ENCODE measurements at places on chromosomes 12 and 14.

- DNase-seq = no peak
Measured at GRCh38 chr12:91769736-91770135, 375.9 kb downstream of the BTG1 start.

- DNase-seq = no peak
Measured at GRCh38 chr14:56125772-56126636, 7.8 kb downstream of the PELI2 start.

- no peak for DNase-seq
Measured at GRCh38 chr12:48973941-48974673, 2.6 kb upstream of the WNT10B start.

GRCh38 chr14:22915886-22916521, 2.9 kb downstream of the RBM23 start:
- no peak for DNase-seq

DNA sequence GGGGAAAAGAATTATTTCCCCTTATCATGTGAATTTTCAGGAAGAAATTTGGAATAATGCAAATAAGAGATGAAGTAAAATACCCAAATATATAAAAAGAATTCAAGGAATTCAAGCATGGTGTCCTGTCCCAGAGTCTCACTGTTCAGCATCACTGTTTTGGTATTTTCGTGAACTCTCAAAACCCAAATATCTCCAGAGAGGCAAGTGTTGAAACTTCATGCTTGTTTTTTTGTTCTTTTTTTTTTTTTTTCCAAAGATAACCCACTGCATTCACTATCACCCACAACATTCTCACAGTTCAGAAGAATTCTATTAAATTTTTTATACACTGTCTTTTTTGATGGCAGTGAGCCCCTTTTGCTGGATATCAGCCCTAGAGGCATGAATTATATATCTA, 354.9 kb downstream of the DIO2 start:
- no peak for DNase-seq

GRCh38 chr14:74546416-74546815, 52.9 kb downstream of the ISCA2 start:
- no peak for DNase-seq

GRCh38 chr12:96890331-96890730, 16.7 kb upstream of the NEDD1 start:
- no peak for DNase-seq

GRCh38 chr12:388012-388411, 1.1 kb downstream of the KDM5A start:
- DNase-seq = no peak

DNA sequence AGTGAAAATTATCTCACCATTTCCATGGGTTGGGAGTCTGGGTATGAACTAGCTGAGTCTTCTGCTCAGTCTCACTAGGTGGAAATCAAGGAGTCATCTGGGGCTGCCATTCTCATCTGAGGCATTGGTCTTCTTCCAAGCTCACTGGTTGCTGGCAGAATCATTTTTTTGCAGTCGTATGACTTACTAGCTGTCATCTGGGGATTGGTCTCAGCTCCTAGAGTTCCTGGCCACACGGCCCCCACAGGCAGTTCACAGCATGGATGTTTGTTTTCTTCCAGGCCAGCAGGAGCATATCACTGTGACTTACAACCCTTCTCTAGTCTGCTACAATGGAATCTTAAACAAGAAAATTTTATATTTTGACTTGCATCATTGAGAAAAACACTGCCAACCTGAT, 18.6 kb upstream of the OR10AD1 start:
- no peak for DNase-seq

GRCh38 chr14:106879241-106879640, 1352.9 kb downstream of the TMEM121 start:
- DNase-seq = peak; percentile 68

GRCh38 chr12:99389751-99390150, 257.8 kb upstream of the GARIN6 start:
- no peak for DNase-seq

DNA sequence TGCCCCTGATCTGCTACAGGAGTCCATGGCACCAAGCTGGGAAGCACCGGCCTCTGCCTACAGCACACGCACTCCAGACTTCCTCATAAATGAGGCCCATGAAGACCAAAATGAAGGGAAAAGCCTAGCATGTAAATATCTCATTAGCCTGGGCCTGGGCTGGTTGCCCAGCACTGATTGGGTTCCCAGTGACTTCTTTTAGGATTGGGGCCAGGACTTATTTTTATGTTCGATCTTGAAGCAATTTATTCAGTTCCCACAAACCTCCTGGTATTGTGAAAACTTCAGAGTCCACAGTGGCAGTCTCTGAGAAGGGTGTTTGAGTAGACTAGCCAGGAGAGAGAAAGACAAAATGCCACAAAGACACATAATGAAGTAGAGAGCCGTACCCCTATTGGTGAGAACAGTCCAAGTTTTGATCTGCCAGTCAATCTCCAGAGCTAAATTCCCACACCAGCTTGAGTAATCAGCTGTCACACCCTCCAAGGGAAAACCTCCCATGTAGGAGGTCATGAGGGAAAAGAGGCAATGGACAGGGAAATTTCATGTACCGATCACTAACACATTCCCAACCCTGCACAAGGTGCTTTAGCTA, 78.2 kb downstream of the PHLDA1 start:
- no peak for DNase-seq

DNA sequence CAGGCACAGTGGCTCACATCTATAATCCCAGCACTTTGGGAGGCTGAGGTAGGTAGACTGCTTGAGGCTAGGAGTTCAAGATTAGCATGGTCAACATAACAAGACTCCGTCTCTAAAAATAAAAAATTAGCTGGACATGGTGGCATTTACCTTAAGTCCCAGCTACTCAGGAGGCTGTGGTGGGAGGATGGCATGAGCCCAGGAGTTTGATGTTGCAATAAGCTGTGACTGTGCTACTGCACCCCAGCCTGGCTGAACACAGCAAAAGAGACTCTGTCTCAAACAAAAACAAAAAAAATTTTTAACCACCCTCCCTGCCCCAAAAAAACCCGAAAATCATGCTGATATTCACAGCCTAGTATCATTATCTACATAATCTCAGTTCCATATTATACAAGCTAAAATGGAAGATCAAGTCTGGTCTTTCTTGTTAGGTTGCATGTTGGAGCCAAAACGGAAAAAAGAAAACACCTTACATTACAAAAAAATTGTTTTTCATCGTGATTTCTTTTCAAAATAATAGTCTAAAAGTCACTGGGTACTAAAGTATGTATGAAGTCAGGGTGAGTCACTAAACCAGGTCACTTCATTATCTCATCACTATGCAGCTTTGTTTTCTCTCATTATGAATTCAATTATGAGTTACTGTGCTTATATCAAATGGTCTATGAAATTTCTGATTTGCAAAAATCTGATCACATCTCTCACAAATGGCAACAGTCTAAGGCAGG, 13.8 kb downstream of the GXYLT1 start:
- no peak for DNase-seq

DNA sequence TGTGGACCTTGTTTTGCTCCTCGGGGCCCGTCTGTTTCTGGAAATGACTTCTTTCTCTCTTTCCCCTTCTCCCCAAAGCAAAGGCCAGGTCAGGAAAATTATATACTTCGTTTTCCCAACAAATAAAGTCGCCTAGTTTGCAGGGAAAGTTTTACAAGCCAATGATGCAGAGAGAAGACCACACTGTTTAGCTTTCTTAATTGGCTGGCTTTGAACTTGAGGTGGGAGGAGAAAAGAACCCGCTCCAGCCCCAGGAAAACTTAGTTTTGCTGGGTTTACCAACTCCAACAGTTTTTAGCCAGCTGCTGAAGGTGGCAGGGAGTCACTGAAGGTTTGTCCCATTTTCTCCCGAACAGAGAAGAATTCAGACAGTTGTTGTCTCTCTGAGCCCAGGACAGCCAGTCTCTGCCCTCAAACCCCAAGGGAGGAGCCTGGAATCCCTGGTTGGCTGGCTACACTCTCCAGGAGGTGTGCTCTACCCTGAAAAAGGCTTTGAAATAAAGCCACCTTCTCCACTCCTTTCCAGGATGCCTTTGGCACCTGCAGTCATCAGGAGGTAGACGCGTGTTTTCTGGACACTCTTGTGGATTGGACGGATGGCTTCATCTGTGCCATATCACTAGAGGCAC, 24.8 kb downstream of the BCL11B start:
- no peak for DNase-seq

DNA sequence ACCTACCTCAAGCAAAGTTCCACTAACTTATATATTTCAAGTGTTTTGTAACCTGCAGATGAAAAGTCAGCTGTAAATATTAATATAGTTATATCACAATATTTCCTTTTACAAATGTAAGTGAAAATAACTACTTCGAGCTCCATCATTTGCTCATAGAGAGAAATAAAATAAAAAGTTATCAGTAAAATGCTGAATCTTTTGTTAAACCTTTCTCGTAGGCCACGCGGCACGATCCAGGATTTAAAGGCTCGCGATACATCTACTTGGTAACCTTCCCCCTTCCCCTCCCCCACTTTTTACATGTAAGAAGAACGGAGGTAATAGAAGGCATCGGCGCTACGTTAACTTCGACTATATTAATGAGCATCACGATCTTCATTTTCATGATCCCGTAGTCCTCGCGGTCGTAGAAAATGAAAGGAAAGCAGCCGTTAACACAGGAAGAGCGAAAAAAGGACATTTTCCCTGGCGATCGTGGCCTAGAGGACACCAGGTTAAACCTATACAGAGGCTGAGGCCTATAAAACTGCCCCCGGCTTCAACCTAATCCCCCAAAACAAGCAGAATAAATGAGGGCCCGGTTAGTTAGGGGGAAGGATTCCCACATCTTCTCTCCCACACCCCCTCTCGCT, 508 bp downstream of the HNRNPC start:
- no peak for DNase-seq
